Muscle of arm (tissue), 14 donors: ENCODE measurements at places on chromosomes 3 and 15. TPM values are rescaled to one million over a fixed set of nuclear protein-coding genes. Genes with fewer than 3 reads are reported as not detected.

Gene SMCO1
- 2.3 TPM for polyA plus RNA-seq

Gene GNB4
- 40.2 TPM for polyA plus RNA-seq

Gene SPINT1
- polyA plus RNA-seq, result 0.86 TPM

Gene KATNBL1
- 125 TPM for polyA plus RNA-seq

Gene DTWD1
- polyA plus RNA-seq, result 36.3 TPM

Gene ZNF662
- 15.4 TPM for polyA plus RNA-seq

Gene PBRM1
- 55.7 TPM for polyA plus RNA-seq

Gene FNDC3B
- 64.3 TPM for polyA plus RNA-seq

Gene PLSCR5
- polyA plus RNA-seq, result not detected

Gene STRIT1
- polyA plus RNA-seq, result 46.2 TPM

Gene ARGFX
- not detected for polyA plus RNA-seq

Gene CCR5
- 0.38 TPM for polyA plus RNA-seq

- DNase-seq, result no peak
These were observed 807 bp upstream of the INAFM2 start for GRCh38 chr15:40322531-40323238.

- DNase-seq, result no peak
These were observed 45.1 kb downstream of the EDEM1 start for GRCh38 chr3:5232570-5232969.

DNA sequence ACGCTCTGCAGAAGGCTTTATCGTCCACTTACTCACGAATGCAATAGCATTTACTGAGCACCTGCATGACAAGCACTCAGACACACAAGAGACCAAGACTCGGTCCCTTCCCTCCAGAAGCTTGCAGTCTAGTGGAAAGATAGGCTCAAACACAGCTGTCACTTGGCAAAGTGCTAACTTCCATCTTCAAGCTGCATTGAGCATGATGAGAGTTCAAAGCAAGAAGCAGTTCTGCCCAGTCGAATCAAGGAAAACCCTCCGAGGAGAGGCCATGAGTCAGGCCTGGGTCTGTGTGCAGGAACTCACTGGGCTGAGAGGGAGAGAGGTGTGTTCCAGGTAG lies 51.5 kb downstream of the C3orf20 start:
- DNase-seq, result peak; percentile 15

- no peak for DNase-seq
These were observed 68.5 kb downstream of the BCHE start for GRCh38 chr3:165768680-165769079.

- DNase-seq, result peak; percentile 81
These were observed 1.2 kb downstream of the B2M start for GRCh38 chr15:44712346-44713005.

GRCh38 chr3:175777495-175777894 lies 918.4 kb downstream of the NAALADL2 start:
- no peak for DNase-seq

GRCh38 chr3:126134219-126134975 lies 46.0 kb downstream of the ALDH1L1 start:
- DNase-seq, result peak; percentile 64

GRCh38 chr3:131047582-131047981 lies 20.9 kb downstream of the NEK11 start:
- no peak for DNase-seq

GRCh38 chr3:32601722-32602121 lies 31.1 kb upstream of the DYNC1LI1 start:
- DNase-seq, result no peak

- DNase-seq, result no peak
These were observed 72.7 kb downstream of the GSK3B start for GRCh38 chr3:120021523-120021922.

- no peak for DNase-seq
These were observed 122.6 kb upstream of the SLC6A11 start for GRCh38 chr3:10693457-10693856.

DNA sequence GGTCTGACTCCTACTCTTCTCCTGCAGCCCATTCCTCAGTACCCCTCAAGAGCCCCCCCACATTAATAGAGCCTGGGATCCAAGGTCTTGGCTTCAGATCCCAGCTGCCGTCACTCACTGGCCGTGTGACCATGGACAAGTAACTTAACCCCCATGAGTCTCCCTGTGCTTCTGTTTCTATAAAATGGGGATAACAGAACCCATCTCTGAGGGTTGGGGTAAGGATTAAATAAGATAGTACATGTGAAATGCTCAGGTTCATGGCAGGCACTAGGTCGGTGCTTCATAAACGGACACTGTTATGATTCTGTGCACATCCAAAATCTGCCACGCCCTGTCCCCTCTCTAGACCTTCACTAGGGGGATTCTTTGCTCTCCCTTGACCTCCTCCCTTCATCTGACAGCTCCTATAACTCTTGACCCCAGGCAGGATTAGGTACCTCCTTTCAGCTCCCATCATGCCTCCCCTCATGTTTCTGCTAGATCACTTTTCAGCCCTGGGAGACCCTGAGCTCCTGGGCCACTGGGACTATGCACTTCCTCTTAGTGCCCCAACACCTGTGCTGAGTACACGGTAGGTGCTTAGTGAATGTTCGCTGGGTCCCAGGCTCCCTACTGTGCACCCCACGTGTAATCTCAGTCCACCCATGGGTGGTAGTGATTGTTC lies 1.5 kb downstream of the CAND2 start:
- no peak for DNase-seq
